Activated CD4-positive, CD25-positive, alpha-beta regulatory T cell treated with anti-CD3 and anti-CD28 coated beads, Interleukin-2, amount 50 U/mL, for 72 hours (primary cell): ENCODE measurements at places on chromosomes 16 and 17.

DNA sequence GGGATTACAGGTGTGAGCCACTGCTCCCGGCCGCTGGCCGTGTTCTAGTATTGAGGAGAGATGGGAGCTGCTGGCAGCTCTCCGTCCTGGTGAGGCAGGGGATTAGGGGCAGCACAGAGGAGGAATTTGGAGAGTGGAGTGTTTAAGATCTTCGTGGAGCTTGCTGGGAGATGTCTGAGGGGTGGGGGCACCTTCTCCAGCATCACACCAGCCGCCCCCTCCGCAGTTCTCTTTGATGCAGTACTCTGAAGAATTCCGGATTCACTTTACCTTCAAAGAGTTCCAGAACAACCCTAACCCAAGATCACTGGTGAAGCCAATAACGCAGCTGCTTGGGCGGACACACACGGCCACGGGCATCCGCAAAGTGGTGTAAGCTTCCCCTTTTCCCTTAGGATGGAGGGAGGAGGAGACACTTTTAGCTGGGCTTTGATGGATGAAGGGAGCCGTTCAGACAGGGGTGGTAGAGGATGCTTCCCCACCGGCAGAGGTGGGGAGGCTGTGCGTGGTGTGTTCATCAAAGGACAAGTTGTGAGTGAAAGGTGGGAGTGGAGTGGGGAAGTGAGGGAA, 11.9 kb downstream of the ITGAM start:
- DNase-seq: no peak

- DNase-seq: no peak
These were observed 22.7 kb downstream of the BCO1 start for GRCh38 chr16:81261049-81261648.

DNA sequence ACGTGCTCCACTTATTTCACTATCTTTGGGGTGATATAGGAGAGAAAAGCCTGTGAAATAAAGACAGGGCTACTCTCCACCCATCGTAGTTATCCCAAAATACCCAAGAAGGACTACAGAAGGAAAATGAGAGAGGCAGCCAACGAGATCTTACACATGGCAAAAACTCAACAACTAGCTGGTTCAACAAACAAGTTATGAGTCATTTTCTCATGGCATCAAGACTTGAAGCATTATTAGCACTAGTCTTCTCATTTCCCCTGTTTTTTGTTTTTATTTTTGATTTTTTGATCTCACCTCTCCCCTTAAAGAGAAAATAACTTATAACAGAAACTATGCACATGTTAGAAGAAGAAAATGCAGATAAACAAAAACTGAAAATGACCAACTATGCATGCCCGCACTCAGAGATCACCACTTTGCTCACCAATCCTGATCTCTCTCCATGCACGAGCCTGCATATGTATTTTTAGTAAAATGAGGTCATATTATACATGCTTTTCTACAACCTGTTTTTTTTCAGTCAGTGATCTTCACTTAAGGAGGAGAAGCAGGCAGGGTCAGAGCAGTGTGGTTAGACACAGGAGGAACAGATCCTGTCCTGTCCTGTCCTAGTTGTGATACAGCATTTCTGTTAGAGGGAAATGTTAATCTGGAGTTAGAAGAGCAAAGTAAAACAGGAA, 22.8 kb downstream of the FAM117A start:
- DNase-seq: no peak

GRCh38 chr17:40071313-40072039, 8.7 kb downstream of the THRA start:
- no peak for DNase-seq

- DNase-seq: no peak
These were observed 198.0 kb upstream of the MAF start for GRCh38 chr16:79798416-79799053.

DNA sequence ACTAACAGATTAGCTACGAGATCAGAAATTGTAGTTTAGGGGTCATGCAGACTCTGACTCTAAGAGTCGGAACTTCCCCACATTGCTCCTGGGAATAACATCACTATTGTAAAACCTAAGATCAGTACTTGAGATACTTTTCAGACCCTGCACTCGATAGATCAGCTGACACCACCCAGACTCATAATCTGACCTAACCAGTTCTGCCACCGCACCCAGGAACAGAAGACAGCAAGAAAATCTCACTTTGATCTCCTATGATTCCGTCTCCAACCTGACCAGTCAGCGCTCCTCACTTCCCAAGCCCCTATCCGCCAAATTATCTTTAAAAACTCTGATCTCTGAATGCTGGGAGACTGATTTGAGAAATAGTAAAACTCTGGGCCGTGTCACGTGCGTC, 27.2 kb upstream of the ASGR2 start:
- DNase-seq: no peak

DNA sequence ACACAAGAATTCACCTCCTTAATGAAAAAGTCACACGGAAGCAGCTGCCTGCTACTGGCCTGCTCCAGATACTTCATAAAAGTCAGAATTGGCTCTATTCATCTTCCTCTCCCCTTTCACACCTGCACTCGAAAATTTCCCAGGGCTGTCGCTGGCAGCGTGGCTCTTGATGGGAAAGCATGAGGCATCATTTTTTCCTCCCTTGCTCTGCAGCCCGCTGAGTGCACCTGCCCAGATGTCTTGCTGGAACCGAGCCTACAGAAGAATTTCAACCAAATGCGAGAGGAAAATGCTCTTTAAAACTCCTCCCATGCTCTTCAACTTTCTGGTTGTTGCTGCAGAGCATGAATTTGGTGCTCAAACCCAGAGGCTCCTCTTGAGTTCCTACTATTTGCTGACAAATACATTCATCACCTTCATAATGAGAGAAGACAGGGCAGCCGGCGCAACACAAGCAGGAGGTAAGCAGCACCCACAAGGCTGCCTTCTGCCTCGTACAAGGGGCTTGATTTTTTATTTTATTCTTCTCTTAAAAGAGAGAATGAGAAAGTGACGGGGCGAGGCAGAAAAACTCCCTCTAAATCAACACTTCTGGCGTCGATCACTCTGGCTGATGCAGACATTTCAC, 146.8 kb downstream of the ZFHX3 start:
- no peak for DNase-seq

GRCh38 chr17:82248815-82249674, 20.2 kb downstream of the SLC16A3 start:
- no peak for DNase-seq

DNA sequence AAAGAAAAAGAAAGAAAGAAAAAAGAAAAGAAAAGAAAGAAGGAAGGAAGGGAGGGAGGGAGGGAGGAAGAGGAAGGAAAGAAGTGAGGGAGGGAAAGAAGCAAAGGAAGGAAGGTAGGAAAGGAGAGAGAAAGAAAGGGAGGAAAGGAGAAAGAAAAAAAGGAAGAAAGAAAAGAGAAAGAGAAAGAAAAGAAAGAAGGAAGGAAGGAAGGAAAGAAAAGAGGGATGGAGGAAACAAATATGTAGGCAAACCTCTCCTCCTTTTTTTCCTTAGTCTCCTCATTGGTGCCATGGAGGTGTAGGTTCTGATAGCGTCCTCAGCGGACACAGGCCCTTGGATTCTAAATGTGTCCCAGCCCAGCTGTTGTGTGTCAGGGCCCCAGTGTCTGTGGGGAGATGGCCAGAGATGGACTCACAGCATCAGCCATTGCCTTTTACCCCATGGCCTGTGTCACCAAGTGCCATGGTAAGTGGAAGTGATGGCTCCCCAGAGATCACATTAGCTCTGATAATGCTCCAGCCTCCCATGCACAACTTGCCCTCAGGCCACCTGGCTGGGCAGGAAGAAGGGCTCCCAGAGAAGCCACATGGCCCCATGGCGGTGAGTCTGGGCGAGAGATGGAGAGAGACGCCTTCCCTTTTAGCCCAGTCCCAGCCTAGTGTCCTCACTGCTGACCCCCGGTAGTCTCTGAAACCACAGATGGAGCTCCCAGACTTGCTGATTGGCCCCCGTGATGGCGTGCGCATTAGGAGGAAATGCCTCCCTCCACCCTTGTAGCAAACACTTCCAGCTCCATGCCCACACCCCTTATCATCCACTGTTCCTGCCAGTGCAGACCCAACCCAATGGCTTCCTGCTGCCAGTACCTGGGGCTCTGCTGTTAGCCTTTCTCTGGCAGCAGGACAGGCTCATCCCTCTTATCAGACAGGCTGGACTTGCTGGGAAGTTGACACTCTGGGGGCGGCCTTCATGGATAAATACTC, 3.7 kb upstream of the SLC6A2 start:
- DNase-seq: no peak

GRCh38 chr16:55331648-55332185, 7.7 kb downstream of the IRX6 start:
- no peak for DNase-seq

DNA sequence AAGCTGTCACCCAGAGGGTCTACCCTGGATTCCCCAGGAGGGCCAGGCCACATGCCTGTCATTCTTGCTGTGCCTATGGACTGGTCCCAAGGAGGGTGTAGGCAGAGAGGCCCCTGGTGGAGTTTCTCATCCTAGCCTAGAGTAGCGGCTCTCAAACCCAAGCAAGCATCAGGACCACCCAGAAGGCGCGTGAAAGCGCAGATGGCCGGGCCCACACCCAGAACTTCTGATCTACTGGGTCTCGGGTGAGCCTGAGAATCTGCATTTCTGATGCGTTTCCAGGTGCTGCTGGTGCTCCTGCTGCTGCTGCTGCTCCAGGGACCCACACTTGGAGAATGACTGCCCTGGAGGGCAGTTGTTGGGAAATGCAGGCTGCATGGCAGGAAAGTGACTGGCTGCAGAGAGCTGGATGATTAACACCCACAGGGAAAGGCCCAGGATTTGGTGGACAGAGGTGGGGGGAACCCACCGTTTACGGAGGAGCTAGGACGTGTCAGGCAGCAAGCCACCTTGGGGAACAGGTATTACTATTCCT, 9.5 kb upstream of the OSGIN1 start:
- DNase-seq: no peak

GRCh38 chr17:6927290-6928126, 68.3 kb upstream of the ALOX12 start:
- DNase-seq: no peak

- DNase-seq: no peak
These were observed 29.3 kb downstream of the TMEM92 start for GRCh38 chr17:50303596-50303995.

- no peak for DNase-seq
These were observed 35.4 kb downstream of the CDRT15 start for GRCh38 chr17:14201021-14201987.

DNA sequence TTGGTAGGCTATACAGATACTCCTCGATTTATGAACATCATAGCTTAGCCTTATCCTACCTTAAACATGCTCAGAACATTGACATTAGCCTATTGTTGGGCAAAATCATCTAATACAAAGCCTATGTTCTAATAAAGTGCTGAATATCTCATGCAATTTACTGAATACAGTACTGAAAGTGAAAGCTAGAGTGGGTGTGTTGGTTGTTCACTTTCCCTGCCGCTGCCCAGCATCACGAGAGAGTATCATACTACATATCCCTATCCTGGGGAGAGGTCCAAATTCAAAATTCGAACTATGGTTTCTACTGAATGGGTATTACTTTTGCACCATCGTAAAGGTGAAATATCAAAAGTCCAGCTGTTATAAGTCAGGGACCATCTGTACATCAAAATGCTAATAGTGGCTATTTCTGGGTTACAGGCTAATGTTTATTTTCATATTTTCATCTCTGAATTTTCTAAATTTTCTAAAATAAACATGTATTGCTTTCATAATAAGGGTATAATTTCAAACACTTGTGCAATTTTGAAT, 54.5 kb downstream of the NACA2 start:
- DNase-seq: no peak

DNA sequence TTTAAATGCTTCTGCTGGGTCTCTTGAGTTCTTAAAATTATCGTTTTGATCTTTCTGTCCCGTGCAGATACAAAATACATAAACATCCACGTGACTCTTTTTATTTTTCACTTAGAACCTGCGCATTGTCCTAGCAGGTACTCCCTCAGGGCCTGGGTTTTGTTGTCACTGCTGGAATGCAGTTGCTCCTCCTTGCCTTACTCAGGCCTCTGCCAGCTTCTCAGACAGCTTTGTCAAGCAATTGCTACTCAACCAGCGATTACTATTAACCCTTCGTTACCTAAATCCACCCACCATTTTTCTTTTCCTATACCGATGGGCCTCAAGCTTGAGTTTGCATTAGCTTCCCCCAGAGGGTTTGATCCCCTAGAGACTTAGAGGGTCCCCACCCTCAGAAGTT, 405.9 kb upstream of the RBFOX1 start:
- DNase-seq: no peak

DNA sequence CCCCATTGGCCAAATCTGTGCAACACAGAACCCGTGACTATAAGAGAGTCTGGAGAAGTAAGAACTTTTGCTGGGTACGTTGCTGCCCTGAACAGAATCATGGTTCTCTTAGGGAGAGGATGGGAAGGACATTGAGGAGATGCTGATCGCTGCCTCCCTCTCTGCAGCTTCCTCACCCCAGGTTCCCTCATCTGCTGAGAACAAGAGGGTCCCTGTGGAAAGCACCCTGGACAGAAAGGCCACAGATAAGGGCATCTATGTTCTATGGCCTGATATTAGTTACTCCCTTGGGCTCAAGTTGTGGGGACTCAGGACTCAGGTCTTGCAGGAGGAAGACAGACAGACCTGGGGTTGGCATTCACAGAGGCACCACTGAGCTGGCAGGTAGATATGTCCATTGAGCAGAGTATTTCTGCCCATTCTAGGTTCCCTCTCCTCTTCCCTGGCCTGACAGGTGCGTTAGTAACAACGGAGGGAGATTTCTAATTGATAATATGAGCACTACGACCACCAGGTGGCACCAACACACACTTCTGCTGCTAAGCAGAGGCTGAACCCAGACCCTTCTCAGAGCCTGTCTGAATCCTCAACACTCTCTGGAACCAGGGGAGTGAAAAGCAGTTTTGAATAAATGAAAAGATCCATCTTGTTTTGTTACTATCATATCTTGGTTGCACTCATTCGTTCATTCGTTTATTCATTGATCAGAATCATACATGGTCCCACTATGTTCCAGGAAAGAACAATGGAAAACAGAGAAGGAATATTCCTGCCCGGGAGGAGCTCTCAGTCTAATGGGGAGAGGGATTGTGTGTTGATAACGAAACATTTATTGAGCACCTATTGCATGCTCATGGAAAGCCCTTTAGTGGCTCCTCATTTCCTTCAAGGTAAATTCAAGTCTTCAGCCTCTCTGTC, 56.4 kb downstream of the SLC6A2 start:
- peak; percentile 48 for DNase-seq
